H1 (cell line): ENCODE measurements at places on chromosomes 7 and 10. TPM values are rescaled to one million over a fixed set of nuclear protein-coding genes. Genes with fewer than 3 reads are reported as not detected.

The CYP26C1 gene
- polyA plus RNA-seq = 0.12 and 0.93 TPM in 2 replicates

The NAT16 gene
- polyA plus RNA-seq = 0.26 and 0.47 TPM in 2 replicates

The ENO4 gene
- polyA plus RNA-seq = 0.33 and 0.77 TPM in 2 replicates

The PTN gene
- 13.3 and 23.1 TPM in 2 replicates for polyA plus RNA-seq

The MSMB gene
- not detected in 2 replicates for polyA plus RNA-seq

The SLC26A4 gene
- 0.11 TPM in 1 of 2 replicates, not detected in the other for polyA plus RNA-seq

The RHOBTB1 gene
- polyA plus RNA-seq = 4.4 and 6.1 TPM in 2 replicates

The SPACDR gene
- polyA plus RNA-seq = 0.26 and 0.31 TPM in 2 replicates

The MRLN gene
- 0.21 TPM in 1 of 2 replicates, not detected in the other for polyA plus RNA-seq

The CPA2 gene
- 0.21 and 0.22 TPM in 2 replicates for polyA plus RNA-seq

The GHRHR gene
- polyA plus RNA-seq = 0.60 and 1.6 TPM in 2 replicates

The EIF3B gene
- 167 and 211 TPM in 2 replicates for polyA plus RNA-seq

The CTBP2 gene
- 208 and 274 TPM in 2 replicates for polyA plus RNA-seq

The CRHR2 gene
- 0.99 and 1.3 TPM in 2 replicates for polyA plus RNA-seq

The OR2A7 gene
- polyA plus RNA-seq = 3.3 and 3.4 TPM in 2 replicates

The MKX gene
- 0.21 and 0.52 TPM in 2 replicates for polyA plus RNA-seq

The HOXA7 gene
- polyA plus RNA-seq = 0.03 TPM in 1 of 2 replicates, not detected in the other

The C10orf143 gene
- polyA plus RNA-seq = 1.5 and 1.6 TPM in 2 replicates

The NYAP1 gene
- polyA plus RNA-seq = 1.9 and 5.0 TPM in 2 replicates

The HBP1 gene
- polyA plus RNA-seq = 17.2 and 28.9 TPM in 2 replicates

The TOMM7 gene
- 277 and 508 TPM in 2 replicates for polyA plus RNA-seq

The ECHS1 gene
- polyA plus RNA-seq = 41.7 and 52.2 TPM in 2 replicates

The PVRIG gene
- polyA plus RNA-seq = 0.15 TPM in 1 of 2 replicates, not detected in the other

The ITIH2 gene
- polyA plus RNA-seq = not detected in 2 replicates

The TMEM130 gene
- polyA plus RNA-seq = 6.6 and 14.0 TPM in 2 replicates

The HHEX gene
- polyA plus RNA-seq = 0.56 and 0.86 TPM in 2 replicates

The PRR15 gene
- polyA plus RNA-seq = 4.9 and 8.4 TPM in 2 replicates

The ARHGEF35 gene
- 0.86 and 1.3 TPM in 2 replicates for polyA plus RNA-seq

The SORCS3 gene
- 0.25 and 0.26 TPM in 2 replicates for polyA plus RNA-seq

The PPP2R2D gene
- polyA plus RNA-seq = 22.8 and 25.4 TPM in 2 replicates

The AGR3 gene
- polyA plus RNA-seq = not detected in 2 replicates
